ENCODE measurements at places on chromosomes 4 and X.

DNA sequence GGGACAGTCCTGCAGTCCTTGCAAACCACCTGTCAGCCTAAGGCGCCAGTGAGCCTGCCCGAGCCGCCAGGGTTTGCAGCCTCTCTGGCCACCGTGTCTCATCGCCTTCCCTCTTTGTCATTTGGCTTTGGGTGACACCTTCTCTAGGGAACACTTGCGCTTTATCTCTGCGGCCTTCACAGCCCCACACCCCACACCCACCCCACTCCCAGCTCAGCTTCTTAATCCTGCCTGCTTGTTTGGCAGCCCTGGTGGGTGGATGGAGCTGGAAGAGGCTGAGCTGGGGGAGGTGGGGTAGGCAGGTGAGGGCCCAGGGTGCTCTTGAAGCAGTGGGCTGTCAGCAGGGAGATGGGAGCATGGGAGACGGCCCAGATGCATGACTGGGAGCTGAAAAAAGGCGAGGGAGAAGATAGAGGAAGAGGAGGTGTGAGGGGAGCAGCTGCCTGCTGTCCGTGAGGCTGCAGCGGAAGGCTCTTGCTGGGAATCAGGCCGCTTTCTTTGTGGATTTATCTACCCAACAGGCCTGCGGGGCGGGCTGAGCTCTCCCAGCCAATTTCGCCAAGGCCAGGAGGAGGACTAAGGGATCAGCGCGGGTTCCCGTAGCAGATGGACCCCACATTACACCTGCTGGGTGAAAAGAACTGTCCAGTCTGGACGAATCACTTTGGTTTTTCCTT lies 97.5 kb upstream of the STOX2 start:
- DNase-seq, result no peak

- no peak for DNase-seq
These were observed 56.7 kb downstream of the STOX2 start for GRCh38 chr4:183961795-183962194.

DNA sequence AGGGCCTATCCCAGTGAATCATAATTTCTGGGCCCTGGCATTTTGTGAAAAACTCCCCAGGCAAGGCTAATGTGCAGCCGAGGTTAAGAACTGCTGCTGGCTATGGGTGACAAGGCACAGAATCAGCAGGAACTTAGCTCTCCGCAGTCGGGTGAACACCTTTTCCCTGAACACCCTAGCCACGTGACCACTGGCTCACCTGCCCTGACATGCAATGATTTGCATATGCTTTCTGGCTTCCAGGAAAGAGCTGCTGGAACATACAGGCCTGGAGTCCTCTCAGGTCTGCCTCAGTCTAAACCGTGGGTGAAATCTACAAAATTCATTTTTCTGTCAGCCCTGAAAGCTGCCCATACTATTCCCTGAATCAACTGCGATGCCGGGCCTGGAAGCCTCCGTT lies 56.6 kb downstream of the ZNF827 start:
- no peak for DNase-seq

DNA sequence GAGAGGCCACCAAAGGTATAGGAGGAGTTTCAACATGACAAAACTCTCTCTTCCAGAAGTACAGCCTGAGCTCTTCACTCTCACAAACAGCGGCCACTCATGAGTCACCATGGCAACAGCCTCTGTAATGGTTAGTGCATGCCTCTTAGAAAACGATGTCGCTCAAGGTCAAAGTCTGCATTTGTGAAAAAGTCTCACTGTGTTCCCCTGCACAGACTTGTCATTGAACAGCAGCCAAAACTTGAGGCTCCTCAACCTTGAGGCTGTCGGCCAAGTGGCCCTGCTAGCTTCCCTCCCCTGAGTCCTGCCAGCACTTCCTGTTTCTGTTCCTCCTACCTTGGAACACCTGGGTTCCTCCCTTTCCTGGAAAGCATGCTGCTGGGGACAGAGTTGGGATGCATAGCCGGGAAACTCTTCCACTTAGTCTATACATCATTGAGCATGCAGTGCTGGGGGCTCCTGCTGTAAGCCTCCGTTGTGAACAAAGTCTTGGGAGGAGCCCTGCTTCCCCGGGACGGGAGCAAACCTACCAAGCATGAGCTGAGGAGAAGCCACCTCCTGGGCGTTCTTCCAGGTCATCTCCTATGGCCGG lies 66.6 kb downstream of the ING2 start:
- no peak for DNase-seq

- no peak for DNase-seq
These were observed 1047.6 kb upstream of the PCDH10 start for GRCh38 chr4:132101526-132101925.

DNA sequence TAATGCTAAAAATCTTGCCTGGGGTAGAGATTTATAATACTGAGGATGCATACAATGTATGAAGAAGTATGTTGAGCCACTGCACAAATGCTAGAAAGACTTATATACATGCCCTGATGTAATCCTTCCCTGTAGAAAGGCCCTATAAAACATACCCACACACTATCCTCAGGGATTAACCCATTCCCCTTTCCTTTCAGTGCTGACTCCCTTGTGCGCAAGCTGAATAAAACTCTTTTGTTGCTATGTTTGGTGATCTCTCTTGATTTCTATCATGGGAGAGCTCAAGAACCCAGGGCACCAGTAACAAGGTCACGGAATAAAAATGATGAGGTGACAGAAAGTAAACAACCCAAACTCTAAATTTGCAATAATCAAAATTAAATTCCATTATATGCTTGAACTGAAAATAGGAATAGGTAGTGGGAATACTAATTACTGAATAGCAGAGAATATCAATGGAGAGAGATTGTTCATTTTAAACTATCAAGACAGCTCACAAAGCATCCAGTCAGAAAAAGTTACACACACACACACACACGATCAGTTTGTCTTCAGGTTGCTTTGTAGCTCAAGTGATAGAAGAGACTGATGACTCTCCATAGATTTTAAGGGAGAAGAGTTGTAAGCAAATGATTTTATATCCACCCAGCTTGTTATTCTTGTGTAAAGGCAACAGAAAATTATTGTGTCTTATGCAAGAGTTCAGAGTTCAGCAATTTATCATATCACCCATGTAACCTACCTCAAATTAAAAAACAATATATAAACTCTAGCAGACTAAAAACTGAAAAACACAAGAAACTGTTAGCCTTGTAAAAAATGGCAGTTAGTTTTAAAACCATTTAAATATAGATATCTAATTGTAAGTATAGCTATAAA lies 14.8 kb downstream of the TIGD2 start:
- DNase-seq, result no peak

DNA sequence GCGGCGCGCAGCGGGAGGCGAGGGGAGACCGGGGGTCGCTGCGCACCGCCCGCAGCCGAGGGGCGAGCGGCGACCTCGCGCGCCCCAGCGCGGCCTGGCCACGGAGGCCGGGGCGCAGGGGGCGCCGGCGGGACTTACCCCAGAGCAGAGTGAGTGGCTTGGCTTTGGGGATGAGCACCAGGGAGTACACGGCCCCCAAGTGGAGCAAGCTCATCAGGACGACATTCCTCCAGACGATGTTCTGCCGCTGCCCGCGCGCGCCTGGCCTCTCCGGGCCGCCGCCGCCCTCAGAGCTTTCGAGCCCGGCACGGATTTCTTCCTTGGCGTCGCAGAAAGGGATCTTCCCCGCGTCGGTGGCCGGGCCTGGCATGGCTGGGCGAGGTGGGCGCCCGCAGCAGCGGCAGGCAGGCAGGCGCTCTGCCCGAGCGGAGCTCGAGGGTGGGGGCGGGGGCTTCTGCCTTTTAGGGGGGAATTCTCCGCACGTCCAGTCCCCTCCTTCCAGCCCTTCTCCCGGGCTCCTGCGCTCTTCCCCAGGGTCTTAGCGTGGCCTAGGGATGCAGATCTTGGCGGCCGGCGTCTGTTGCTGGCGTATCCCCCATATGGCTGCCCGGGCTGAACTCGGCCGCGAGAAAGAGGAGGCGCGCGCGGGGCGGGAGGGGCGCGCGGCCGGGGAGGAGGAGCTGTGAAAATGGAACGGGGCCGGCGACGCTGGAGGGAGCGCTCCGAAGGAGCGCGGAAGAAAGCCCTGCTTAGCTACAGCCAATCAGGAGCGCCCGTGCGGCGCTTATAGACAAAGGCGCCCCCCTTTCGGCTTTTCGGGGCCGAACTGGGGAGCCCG lies at the start of gene SCD5:
TSS of gene SCD5 (minus strand) at position 629 of the 838 bp plus-strand sequence. CDS start at position 370, 259 bp downstream.
- peak; percentile 44 for DNase-seq

DNA sequence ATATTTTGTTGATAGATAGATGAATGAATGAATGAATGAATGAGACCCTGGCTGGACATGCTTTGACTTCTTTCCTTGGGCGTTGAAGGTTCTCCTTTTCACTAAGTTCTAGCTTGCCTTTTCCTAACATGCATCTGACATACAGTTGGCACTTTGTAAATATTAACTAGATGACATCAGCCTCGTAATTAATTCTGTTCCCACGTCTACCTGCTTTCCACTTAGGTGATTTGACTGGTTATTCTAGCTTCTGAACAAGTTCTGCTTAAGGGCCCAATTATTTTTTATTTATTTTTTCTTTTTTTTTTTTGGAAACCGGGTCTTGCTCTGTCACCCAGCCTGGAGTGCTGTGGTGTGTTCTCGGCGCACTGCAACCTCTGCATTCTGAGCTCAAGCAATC lies 13.9 kb upstream of the RASL11B start:
- DNase-seq, result no peak

GRCh38 chr4:167767281-167767680 lies 325.1 kb upstream of the ANXA10 start:
- DNase-seq, result no peak

GRCh38 chr4:152098365-152099060 lies 337.7 kb upstream of the GATB start:
- DNase-seq, result no peak

GRCh38 chrX:107845625-107846024 lies 20.0 kb downstream of the MID2 start:
- DNase-seq, result no peak

- DNase-seq, result no peak
These were observed 413.6 kb downstream of the AFF2 start for GRCh38 chrX:148913971-148914370.

DNA sequence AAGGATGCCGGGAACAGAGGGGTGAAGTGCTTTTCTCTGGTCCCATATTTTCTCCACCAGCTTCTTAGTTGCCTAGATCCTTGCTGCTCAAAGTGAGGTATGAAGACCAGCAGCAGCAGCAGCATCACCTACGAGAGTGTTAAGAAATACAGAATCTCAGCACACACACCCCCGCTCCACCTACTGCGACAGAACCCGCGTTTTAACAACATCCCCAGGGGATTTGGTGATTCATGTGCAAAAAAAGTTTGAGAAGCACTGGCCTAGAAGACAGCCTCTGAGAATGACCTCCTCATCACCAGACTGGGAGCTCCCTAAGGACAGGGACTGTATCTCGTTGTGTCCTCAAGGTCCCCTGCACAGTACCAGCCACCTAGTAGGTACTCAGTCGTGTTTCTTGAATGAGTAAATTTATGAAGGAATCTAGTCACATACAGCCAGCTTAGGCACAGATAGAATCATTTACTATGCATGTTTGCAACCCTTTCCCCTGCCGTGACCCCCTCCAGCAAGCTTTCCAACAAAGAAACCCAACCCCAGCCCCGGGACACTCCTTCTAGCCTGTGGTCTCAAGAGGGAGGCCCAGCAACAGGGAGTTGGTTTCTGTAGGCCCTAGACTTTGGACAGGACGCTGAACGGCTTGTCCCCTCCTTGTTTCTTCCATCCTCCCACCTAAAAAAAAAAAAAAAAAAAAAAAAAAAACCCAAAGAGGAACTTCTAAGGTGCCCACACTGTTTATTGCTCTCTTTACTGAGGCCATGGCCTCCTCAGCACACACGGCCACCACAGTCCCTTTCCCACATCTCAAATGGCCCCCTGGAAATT lies 21.5 kb downstream of the RTL5 start:
- no peak for DNase-seq

- DNase-seq, result no peak
These were observed 206.7 kb downstream of the MGST2 start for GRCh38 chr4:139872274-139872673.

- no peak for DNase-seq
These were observed 4.0 kb upstream of the C4orf17 start for GRCh38 chr4:99506781-99507180.

DNA sequence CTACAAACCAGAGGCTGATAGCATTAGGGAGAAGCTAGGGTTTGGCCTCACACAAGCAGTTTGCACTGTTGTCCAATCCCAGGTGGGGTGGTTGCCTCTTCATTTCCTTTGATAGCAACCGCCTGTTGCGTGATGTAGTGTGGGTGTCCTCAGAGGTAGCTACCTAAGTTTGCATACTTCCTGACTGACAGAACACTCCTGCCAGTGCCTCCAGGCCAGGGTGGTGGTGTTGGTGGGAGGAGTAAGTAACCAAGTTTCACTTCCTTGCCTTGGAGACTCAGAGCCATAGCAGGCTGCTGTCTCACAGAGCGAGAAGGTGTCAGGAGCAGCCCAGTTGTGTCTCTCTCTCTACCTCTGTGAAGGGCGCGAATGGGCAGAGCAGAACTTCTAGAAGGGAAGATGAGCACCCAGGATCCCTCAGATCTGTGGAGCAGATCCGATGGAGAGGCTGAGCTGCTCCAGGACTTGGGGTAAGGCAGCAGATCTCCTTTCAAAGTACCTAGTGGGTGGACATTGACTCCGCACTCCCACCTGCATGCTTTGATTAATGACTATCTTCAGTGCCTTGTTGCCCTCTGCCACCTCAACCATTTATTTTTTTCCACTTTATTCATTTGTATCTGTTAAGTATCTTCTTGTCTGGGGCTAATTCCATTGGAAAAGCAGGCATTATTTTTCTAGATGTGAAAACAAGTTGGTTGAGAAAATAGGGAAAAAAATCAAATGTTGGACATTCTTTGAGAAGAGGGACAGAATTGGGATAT lies at the start of gene DAPP1:
TSS of gene DAPP1 (plus strand) at position 283 of the 764 bp plus-strand sequence. CDS start at position 370, 87 bp downstream.
- DNase-seq, result peak; percentile 81

- DNase-seq, result no peak
These were observed 261.4 kb upstream of the TECRL start for GRCh38 chr4:64670647-64671046.

- no peak for DNase-seq
These were observed 236.3 kb downstream of the PCDH10 start for GRCh38 chr4:133385161-133385954.

- DNase-seq, result no peak
These were observed 55.4 kb upstream of the ESX1 start for GRCh38 chrX:104310090-104310489.

- no peak for DNase-seq
These were observed 671.6 kb upstream of the BOD1L1 start for GRCh38 chr4:14299166-14299565.

DNA sequence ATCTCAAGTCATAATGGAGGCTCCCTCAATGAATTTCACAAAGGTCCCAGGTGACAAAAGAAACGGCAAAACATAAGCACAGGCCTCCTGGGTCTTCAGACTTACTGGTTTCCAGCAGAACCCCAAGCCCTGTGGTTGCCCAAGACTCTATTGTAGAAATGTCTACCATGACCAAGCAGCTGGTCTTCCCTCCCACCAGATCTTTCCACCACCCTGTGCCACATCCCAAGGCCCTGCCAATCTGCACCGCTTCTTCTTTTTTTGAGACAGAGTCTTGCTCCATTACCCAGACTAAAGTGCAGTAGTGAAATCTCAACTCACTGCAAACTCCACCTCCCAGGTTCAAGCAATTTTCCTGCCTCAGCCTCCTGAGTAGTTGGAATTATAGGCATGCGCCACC lies 23.2 kb upstream of the TXK start:
- no peak for DNase-seq

Measured in stimulated activated effector memory CD8-positive, alpha-beta T cell treated with anti-CD3 and anti-CD28 coated beads, Interleukin-12 subunit alpha, Interleukin-12 subunit beta, amount 100 ng/mL, for 72 hours (primary cell).